ENCODE measurements at places on chromosomes 5 and 9. TPM values are rescaled to one million over a fixed set of nuclear protein-coding genes. Genes with fewer than 3 reads are reported as not detected.

Gene FYB1
- 6.0 TPM for polyA plus RNA-seq

Gene MELK
- polyA plus RNA-seq = 12.9 TPM

Gene RNF183
- polyA plus RNA-seq = 0.12 TPM

Gene CDH9
- polyA plus RNA-seq = 6.2 TPM

Gene SLC25A46
- 42.4 TPM for polyA plus RNA-seq

Gene LCN1
- not detected for polyA plus RNA-seq

Gene SLC1A1
- polyA plus RNA-seq = 53.8 TPM

Gene GRM6
- 3.7 TPM for polyA plus RNA-seq

Gene LYSMD3
- polyA plus RNA-seq = 14.0 TPM

Gene SPINK14
- polyA plus RNA-seq = not detected

Gene EPB41L4A
- 23.4 TPM for polyA plus RNA-seq

Gene ST8SIA4
- polyA plus RNA-seq = 16.8 TPM

Gene FBXW5
- 107 TPM for polyA plus RNA-seq

Gene LECT2
- polyA plus RNA-seq = 1.7 TPM

Gene GARIN3
- polyA plus RNA-seq = not detected

Gene POU4F3
- polyA plus RNA-seq = 0.59 TPM

Gene CCL19
- polyA plus RNA-seq = 0.27 TPM

Gene CDO1
- polyA plus RNA-seq = 104 TPM

Gene PROB1
- 7.1 TPM for polyA plus RNA-seq

Gene BRD8
- polyA plus RNA-seq = 111 TPM

Gene SIT1
- polyA plus RNA-seq = 0.36 TPM

Measured in spinal cord (tissue), 10 donors.